Thoracic aorta (tissue), 2 donors: ENCODE measurements at places on chromosomes 3 and 15.

DNA sequence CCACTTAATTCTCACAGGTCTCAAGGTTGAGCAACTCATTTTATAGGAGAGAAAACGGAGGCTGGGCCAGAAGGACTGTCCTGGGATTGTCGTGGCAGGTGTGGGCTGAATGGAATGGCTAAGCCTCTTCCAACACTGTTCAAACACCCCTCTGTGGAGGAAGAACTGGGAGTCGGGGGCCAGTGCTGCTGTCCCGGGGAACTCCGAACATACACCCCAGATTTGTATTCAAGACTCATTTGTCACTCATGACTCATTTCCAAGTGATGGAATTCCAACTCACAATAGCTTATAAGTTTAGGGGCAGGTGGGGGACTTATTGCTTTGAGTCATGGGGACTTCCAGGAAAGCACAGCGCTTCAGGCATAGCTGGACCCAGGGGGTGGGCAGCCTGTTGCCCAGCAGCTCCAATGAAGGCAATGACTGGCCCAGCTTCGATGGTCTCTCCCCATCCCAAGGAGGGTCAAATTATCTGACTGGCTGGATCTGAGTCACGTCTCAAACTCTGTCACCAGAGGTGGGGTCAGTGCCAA lies 72.5 kb downstream of the TM2D3 start:
- no peak for DNase-seq

GRCh38 chr3:197435426-197435825 lies 120.3 kb downstream of the BDH1 start:
- DNase-seq: no peak

DNA sequence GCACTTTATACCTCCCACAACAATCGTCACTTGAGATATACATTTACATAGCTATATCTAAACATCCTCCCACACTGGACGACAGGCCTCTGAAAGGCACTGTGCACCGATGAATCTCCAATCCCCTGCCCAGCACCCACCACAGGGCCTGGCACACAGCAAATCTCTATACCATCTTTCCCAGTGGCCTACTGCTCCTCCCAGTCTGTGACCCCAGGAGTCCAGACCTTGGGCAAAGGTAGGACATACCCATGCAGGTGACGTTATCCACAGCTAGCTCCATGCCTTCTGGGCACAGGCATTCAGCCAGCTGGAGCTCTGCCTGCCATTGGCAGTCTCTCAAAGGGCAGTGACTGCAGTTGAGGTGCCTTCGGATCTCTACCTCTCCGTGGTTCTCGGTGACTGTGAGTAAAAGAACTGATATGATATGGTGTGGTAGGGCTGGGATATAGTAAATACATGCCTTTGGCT lies 5.8 kb downstream of the LTK start:
- no peak for DNase-seq

GRCh38 chr3:127765735-127766134 lies 56.6 kb downstream of the MGLL start:
- no peak for DNase-seq

DNA sequence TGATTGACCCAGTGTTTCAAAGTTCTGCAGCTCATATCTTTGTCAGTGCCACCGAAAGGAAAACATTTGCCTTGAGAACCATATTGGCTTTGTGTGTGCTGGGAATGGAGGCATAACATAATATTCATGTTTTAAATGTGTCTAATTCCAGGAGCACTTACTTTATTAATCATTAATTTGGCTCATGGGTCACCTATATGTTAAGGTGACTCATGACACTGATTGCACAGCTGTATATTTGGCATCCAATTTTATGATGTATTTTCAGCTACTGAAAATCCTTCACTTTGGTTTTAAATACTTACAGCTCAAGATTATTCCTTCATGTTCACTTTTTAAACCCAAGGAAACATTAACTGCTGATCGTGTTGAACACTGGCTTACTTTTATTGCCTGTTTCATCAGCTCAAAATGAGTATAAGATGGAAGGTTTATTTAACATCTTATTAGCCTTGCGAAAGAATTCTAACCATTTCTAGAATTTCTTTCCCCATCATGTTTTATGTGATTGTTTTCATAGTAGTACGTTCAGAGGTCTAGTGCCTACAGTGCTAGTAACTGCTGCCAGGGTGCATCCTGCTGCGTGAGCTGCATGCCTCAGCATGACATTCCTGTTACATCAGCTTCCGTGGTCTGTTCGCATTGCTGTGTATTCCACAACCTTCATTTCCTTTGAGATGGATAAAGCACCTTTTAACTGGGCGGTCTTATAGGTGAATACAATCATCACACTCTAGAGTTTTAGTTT lies 63.7 kb downstream of the LRCH3 start:
- no peak for DNase-seq

DNA sequence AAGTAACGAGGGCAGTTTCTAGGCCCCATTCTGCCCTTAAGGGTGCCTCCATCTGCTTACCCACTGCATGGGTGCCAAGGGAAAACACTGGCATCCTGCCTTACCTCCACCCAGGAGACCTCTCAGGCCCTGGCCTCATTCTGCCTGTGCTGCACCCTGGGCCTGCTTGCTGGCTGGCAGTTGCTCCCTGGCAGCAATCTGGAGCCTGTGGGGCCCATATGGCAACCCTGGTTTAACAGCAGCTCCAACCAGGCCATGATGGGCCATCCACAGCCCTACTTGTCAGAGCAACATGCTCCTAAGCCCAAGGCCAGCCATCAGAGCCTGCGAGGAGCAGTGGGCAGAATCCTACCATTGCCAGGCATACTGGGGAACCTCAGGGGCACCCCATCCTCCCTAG lies 3.7 kb downstream of the C3orf18 start:
- no peak for DNase-seq

- DNase-seq: no peak
Observed at GRCh38 chr15:85771271-85771670, 23.5 kb downstream of the KLHL25 start.

GRCh38 chr3:181735911-181736310 lies 24.2 kb downstream of the SOX2 start:
- DNase-seq: no peak

DNA sequence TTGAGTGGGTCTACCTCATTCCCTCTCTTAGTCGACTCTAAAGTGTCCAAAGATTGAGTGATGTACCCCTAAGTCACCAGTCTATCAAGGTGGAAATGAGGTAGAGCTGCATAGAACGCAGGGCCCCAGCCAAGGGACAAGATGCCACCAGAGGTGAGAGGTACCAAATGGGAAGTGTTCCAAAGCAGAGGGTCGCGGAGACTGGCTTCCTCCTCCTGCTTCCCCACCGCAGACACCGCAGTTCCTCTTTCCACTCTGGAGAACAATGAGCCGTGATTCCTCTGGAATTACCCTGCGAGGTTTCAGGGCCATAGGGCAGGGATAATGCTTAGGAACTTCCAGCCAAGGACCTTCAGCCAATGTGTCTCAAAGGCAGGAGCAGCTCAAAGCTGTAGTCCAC lies 55.8 kb downstream of the DAPK2 start:
- DNase-seq: no peak
